Osteocyte (in vitro differentiated cells): ENCODE measurements at places on chromosomes 3 and 15. TPM values are rescaled to one million over a fixed set of nuclear protein-coding genes. Genes with fewer than 3 reads are reported as not detected.
A peak's percentile ranks its signal among the peaks of the same experiment; 100 is the strongest.

Gene ABTB1
- total RNA-seq: 69.8 and 73.4 TPM in 2 replicates

Gene C3orf22
- total RNA-seq: not detected in 2 replicates

Gene WDR93
- 0.19 TPM in 1 of 2 replicates, not detected in the other for total RNA-seq

Gene RAMAC
- total RNA-seq: 19.7 and 23.8 TPM in 2 replicates

Gene SLC22A13
- 0.99 and 1.2 TPM in 2 replicates for total RNA-seq

DNA sequence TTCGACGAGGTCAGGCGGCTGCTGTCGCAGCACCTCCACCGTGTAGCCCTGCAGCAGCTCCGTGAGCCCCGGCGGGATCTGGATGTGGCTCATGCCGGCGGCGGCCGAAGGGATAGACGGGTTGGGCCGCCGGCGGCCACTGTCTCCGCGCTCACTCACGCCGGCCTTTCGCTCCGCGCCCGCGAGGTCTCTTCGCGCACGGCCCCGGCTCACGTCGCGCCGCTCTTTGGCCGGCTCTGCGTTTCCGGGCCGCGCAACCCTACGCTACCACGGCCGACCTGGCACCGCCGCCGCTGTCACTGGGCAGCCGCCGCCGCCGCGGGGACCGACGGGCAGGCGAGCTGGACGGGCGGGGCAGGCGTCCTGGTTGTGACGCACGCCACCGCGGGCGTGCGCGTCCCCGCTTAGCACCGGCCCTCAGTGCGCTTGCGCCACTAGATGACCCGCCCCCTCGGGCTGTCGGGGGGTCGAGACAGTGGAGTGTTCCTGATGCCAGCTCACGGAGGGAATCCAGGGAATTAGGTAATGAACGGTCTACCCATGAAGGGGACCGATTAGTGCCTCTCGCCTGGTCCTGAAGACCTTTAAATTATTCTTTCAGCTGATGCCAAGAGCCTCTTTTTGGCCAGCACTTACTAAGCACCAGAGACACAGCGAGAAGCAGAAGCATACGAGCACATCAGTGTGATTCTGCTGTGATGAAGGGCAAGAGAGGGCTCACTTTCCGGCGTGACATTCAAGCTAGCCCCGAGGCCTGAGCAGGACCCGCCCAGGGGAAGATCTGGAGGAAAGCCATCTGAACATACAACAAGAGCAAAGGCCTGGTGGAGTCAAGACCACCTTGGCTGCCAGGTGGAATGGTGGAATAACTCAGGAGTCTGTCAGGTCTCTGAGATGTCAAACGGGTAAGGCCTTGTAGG, at the start of gene PRKAR2A:
TSS of gene PRKAR2A (minus strand) at position 371 of the 920 bp plus-strand sequence. CDS start at position 93, 278 bp downstream.
- H3K4me1 ChIP-seq: peaks cover 28% of the 10 kb centered on the region
- H3K36me3 ChIP-seq: peaks cover 6% of the 10 kb centered on the region
- DNase-seq: peak; percentile 96
- H3K4me3 ChIP-seq: peak within 1 kb of the TSS; percentile 85
- no peaks in the 10 kb centered on the region for H3K27me3 ChIP-seq

DNA sequence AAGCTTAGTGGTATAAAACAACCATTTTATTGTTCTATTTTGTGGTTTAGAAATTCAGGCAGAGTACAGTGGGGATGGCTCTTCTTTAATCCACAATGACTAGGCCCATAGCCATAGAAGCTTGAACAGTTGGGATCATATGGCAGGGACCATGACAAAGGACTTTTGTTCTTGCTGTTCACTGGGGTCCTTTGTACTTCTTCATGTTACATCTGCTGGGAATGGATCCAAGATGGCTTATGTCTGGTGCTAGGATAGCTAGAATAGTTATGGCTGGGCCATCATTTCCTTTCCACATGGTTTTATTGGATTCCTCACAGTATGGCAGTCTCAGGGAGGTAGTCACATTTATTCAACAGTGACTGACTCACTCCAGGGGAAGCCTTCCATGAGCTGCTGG, 427.9 kb upstream of the AGTR1 start:
- no peak for DNase-seq
- H3K27ac ChIP-seq: no peak overlapping the region
- no peaks in the 10 kb centered on the region for H3K27me3 ChIP-seq
- no peak overlapping the region for H3K4me3 ChIP-seq
- no peaks in the 10 kb centered on the region for H3K4me1 ChIP-seq
